IPS DF 6.9 (cell line): ENCODE measurements at places on chromosomes 5 and 9.

DNA sequence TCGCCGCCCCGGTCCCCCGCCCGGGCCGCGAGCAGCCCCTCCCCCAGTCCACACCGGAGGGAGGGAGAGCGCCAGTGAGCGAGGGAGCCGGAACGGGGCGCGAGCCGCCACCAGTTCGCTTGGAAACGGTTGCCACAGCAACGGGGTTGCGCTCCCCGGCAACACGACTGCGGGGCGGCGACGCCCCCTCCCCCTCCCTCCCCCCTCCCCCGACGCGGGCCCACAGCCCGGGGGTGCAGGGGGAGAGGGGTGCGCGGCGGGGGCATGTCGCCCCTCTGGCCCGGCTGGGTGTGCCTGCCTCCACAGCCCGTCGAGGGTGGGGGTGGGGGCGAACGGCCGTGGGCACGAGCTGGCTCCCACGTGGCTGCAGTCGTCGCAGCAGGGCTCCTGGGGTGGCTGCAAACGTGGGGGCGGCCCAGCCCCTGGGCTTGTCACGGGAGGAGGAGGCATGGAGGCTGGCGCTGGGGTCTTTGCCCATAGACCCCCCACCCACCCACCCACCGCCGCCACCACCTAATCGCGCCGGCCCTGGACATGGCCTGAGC, 524 bp downstream of the PRR7 start:
- no peak for DNase-seq
- peak overlapping the region; percentile 69; the same call in 1 of the 2 replicates for H3K4me3 ChIP-seq
- H3K27ac ChIP-seq: no peak overlapping the region
- 0 out of 2 replicates have a peak, but pooled peaks cover 1% of the 10 kb centered on the region for H3K27me3 ChIP-seq
- peaks cover 3% of the 10 kb centered on the region; the same call in 1 of the 2 replicates for H3K4me1 ChIP-seq
- no peaks in the 10 kb centered on the region for H3K36me3 ChIP-seq

DNA sequence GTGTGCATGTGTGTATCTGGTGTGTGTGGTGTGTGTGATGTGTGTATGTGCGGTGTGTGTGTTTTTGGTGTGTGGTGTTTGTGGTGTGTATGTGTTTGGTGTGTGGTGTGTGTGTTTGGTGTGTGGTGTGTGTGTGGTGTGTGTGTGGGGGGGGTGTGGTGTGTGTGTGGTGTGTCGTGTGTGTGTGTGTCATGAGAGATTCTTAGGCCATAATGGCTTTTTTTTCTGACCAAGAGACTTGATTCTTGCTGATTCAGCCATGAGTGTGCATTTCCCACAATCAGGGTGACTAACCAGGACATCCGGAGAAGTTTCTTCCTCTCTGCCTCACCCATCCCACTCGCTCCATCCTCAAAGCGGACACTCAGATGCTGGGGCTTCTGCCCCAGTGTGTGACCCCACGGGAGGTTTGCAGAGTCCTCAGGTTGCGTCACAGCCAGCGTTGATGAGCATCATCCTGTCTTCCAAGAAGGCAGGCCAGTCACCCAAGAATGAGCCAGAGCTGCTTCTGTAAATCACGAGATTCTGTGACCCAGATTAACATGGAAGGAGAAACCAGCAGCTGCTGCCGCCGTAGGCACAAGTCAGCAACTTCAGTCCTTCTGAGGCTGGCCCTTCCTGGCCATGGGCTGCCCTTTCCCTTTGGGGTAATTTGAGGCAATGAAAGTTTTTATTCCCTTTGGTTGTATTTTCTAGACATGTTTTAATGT, 12.5 kb upstream of the CTSL start:
- no peak for DNase-seq
- no peak overlapping the region for H3K4me3 ChIP-seq
- no peak overlapping the region for H3K27ac ChIP-seq
- H3K4me1 ChIP-seq: no peaks in the 10 kb centered on the region
- H3K36me3 ChIP-seq: no peaks in the 10 kb centered on the region

GRCh38 chr5:26691486-26691885, 346.9 kb downstream of the CDH9 start:
- H3K4me1 ChIP-seq: no peaks in the 10 kb centered on the region
- no peak overlapping the region for H3K27ac ChIP-seq
- H3K27me3 ChIP-seq: no peaks in the 10 kb centered on the region
- DNase-seq: no peak
- no peak overlapping the region for H3K4me3 ChIP-seq

- H3K36me3 ChIP-seq: no peaks in the 10 kb centered on the region
- H3K27me3 ChIP-seq: no peaks in the 10 kb centered on the region
- DNase-seq: peak; percentile 41
- no peak overlapping the region for H3K27ac ChIP-seq
- H3K4me3 ChIP-seq: peak overlapping the region; percentile 23; the same call in 1 of the 2 replicates
- H3K4me1 ChIP-seq: no peaks in the 10 kb centered on the region
Measured at GRCh38 chr5:141326088-141326854, 4.0 kb upstream of the PCDHGA1 start.

DNA sequence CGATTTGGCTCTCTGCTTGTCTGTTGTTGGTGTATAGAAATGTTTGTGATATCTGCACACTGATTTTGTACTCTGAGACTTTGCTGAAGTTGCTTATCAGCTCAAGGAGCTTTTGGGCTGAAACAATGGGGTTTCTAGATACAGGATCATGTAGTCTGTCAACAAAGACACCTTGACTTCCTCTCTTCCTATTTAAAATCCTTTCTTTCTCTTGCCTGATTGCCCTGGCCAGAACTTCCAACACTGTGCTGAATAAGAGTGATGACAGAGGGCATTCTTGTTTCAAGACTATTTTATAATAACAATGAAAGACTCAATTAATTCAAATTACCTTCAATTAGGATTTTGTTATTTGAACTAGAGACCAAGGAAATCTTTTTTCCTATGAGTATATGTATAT, 692.5 kb downstream of the PRR16 start:
- H3K4me3 ChIP-seq: no peak overlapping the region
- H3K27me3 ChIP-seq: no peaks in the 10 kb centered on the region
- H3K36me3 ChIP-seq: no peaks in the 10 kb centered on the region
- H3K4me1 ChIP-seq: no peaks in the 10 kb centered on the region
- no peak for DNase-seq

DNA sequence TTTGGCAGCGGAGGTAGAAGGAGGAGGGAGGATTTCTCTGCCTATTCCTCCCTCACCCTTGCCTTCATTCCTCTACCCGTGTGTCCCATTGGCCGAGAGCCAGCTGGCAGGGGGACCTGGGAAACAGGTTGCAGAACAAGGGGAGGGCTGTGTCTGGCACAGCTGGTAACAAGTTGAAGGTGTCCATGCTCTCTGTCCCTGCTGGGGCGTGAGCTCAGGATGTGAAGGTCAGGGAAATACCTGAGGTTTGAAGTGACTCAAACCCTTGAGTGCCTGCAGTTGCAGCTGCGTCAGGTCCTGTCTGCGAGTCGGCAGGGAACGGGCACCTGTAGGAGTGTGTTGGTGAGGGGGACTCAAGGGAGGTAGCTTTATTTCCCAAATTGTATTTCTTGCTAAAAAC, 16.2 kb downstream of the MIGA2 start:
- peaks cover 19% of the 10 kb centered on the region for H3K36me3 ChIP-seq
- no peaks in the 10 kb centered on the region for H3K27me3 ChIP-seq
- H3K4me3 ChIP-seq: no peak overlapping the region

DNA sequence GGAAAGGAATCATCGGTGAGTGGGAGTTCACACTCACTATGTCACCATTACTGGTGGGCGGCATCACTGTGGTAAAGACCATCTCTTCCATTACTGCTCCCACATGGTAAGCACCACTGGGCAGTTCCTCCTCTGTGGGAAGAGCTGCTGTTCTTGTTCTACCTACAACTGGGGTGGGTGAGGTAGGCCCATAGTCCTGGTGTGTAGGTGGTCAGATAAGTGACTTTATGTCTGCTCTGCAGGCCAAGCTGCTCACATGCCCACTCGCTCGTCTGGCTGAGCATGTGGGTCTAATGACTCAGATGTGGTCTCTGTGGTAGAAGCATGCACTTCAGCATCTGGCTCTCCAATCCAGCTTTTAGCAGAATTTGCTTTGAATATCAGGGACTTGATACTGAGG, 82.9 kb downstream of the TMEM215 start:
- no peak overlapping the region for H3K27ac ChIP-seq
- no peaks in the 10 kb centered on the region for H3K27me3 ChIP-seq
- DNase-seq: no peak
- no peak overlapping the region for H3K4me3 ChIP-seq
- H3K36me3 ChIP-seq: no peaks in the 10 kb centered on the region

GRCh38 chr9:91865041-91865440, 85.0 kb downstream of the ROR2 start:
- H3K27me3 ChIP-seq: no peaks in the 10 kb centered on the region
- no peak overlapping the region for H3K27ac ChIP-seq
- no peak overlapping the region for H3K4me3 ChIP-seq

DNA sequence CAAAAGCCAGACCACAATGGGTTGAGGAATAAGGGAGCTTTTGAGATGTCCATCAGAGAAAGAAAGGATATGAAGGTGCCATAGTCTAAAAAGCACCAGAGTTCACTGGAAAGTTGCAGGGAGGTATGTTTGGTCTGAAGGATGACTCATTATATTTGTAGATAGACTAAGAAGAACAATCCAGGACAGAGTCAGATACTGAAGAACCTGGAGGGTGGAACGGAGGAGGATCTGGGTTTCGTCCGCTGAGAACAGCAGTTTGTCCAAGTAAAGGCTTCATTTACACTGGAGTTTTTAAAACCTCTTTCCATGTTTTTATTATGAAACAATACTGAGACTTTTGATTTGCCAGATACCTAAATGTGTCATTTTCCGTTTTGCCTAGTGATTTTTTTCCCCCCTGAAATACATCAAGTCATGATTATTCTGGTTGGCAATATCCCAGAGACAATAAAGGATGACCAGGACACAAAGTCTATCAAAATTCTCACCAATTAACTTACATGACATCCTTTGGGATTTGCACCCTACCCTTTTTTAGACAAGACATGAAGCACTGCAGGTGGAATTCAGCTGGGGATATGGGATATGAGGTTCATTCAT, 219.9 kb downstream of the MLLT3 start:
- no peaks in the 10 kb centered on the region for H3K27me3 ChIP-seq
- H3K36me3 ChIP-seq: no peaks in the 10 kb centered on the region
- DNase-seq: no peak
- H3K27ac ChIP-seq: no peak overlapping the region

GRCh38 chr5:124056991-124057723, 545.2 kb downstream of the CSNK1G3 start:
- DNase-seq: no peak
- H3K27me3 ChIP-seq: no peaks in the 10 kb centered on the region
- no peak overlapping the region for H3K4me3 ChIP-seq
- H3K4me1 ChIP-seq: no peaks in the 10 kb centered on the region; the same call in 1 of the 2 replicates
- no peak overlapping the region for H3K27ac ChIP-seq

GRCh38 chr9:81814794-81815464, 113.3 kb upstream of the SPATA31D4 start:
- H3K27me3 ChIP-seq: no peaks in the 10 kb centered on the region
- no peaks in the 10 kb centered on the region for H3K36me3 ChIP-seq
- DNase-seq: no peak
- H3K4me1 ChIP-seq: peaks cover 4% of the 10 kb centered on the region; the same call in 1 of the 2 replicates
- H3K4me3 ChIP-seq: no peak overlapping the region
- H3K27ac ChIP-seq: no peak overlapping the region

DNA sequence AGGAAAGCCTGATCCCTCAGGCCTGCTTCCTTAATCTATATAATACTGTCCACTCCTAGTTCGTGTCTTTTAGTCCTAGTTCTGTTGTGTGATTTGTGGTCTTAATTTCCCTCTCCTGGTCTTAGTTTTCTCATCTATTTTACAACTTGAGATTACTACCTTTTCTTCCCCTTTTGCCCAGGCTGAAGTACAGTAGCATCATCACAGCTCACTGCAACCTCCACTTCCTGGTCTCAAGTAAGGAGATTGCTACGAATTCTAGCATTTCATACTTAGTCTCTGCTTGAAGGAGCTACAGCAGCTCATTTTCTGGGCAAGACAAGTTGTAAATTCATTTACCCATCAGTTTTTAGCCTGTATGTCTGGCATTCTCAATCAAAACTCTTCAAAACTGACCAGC, 5.5 kb downstream of the TRIM32 start:
- peaks cover 3% of the 10 kb centered on the region for H3K36me3 ChIP-seq
- no peaks in the 10 kb centered on the region for H3K27me3 ChIP-seq
- no peak overlapping the region for H3K4me3 ChIP-seq
- H3K27ac ChIP-seq: no peak overlapping the region
- no peaks in the 10 kb centered on the region; the same call in 1 of the 2 replicates for H3K4me1 ChIP-seq

GRCh38 chr9:3032898-3033297, 189.0 kb upstream of the PUM3 start:
- no peaks in the 10 kb centered on the region for H3K36me3 ChIP-seq
- no peak overlapping the region for H3K4me3 ChIP-seq
- no peak for DNase-seq

DNA sequence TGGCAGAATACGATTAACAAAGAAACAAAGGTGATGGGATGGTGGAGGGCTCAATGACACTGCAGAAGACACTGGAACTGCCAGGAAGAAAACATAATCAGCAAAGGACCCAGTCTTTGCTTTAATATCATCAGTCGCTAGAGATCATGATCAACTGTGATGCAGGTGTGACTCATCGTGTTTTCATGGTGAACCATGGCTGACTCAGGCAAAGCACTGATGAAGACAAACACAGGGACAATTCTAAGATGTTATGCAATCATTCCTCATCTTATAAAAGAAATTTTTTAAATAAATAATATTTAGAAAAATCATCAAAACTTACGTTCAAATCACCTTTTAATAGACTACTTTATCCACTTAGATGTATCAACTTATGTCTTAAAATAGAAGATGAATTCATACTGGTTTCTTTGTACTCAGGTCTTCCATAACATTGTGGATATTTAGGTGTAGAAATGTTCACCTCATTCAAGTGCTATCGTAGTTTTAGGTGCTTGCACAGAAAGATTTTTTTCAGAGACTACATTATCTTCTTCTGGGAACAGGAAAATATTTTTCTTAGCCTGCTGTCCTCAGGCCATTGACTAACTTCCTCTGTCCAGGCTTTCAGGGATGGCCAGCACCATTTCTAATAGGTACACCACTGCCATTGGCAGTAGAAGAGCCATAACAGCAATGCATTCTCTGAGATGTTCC, 673.4 kb upstream of the MEF2C start:
- H3K4me3 ChIP-seq: no peak overlapping the region
- DNase-seq: no peak
- H3K27me3 ChIP-seq: no peaks in the 10 kb centered on the region
- H3K36me3 ChIP-seq: no peaks in the 10 kb centered on the region
